ENCODE measurements at places on chromosomes 12 and 14.

GRCh38 chr12:53289891-53290290, 5.5 kb upstream of the PFDN5 start:
- DNase-seq: no peak

- DNase-seq: no peak
Measured at GRCh38 chr14:38038986-38039385, 168.7 kb upstream of the SSTR1 start.

DNA sequence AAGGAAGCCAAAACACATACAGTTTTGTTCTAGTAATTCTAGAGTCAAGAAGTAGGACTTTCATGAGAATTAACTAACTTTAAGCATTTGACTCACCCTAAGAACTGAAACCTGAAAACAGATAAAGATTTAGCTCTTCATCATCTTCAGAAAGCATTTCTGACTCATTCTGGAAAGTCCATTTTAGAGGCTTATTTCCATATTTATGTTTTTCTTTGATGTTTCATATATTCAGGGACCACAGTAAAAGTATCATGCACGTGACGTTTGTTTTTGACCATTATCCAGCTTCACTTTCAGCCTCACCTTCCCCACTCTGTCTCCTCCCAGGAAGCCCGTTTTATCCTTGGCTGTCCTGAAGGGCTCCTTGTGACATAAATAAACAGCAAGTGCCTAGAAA, 79.2 kb downstream of the MDGA2 start:
- DNase-seq: no peak

DNA sequence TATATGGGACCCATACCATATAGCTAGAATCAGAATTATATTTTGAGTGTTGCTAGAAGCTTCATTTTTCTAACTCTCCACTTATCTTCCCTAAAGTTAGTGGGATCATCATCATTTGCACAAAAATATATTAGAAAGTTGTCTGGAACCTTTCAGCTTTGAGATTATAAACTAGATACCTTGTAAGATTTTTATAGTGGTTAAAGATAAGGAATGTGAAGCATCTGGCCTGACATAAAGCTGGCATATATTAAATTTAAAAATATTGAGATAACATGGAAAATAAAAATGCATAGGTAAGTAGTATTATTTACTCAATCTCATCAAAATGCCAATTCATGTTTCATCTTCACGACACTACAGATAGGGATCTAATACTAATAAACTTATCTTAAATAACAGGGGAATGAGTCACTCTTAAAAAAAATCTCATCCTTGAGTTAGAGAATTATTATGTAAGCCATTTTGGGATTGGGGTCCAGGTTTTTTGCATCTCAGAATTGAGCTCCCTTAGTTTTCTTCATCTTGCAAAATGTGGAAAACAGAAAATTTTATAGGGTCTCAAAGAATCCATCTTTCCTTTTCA, 318.5 kb downstream of the KCNC2 start:
- no peak for DNase-seq

DNA sequence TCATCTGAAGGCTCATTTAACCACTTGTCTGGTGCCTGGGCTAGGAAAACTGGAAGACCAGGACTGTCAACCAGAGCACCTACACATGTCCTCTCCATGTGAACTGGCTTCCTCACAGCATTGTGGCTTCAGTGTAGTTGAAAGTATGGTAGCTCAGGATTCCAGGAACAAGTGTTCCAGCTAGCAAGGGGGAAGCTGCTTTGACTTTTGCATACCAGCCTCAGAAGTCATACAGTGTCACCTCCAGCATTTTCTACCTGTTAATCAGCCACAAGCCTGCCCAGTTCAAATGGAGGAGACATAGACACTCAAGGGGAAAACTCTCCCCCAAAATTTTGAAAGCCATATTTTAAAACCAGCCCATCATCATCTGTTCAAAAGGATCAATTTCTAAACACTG, 212.8 kb upstream of the CAND1 start:
- no peak for DNase-seq

- DNase-seq: peak; percentile 91
Measured at GRCh38 chr14:28130610-28131284, 635.8 kb upstream of the FOXG1 start.

GRCh38 chr12:106089935-106090334, 48.8 kb downstream of the NUAK1 start:
- no peak for DNase-seq

DNA sequence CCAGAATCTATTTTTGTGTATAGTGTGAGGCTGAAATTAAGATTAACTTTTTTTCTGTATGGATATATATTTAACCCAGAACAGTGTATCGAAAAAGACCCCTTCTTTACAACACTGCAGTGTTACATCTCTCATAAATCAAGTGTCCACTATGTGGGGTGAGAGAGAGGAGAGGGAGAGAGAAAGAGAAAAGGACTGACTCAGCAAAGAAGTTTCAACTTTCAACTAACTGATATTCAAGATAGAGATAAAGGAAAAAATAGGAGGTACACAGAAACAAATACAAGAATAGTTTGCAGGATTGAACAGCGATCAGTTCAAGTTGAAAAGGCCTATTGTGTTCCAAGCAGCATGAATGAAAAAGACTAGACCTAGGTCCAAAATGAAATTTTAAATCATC, 126.7 kb upstream of the NEDD1 start:
- DNase-seq: no peak

- DNase-seq: no peak
Measured at GRCh38 chr14:56694609-56695008, 115.0 kb downstream of the TMEM260 start.

DNA sequence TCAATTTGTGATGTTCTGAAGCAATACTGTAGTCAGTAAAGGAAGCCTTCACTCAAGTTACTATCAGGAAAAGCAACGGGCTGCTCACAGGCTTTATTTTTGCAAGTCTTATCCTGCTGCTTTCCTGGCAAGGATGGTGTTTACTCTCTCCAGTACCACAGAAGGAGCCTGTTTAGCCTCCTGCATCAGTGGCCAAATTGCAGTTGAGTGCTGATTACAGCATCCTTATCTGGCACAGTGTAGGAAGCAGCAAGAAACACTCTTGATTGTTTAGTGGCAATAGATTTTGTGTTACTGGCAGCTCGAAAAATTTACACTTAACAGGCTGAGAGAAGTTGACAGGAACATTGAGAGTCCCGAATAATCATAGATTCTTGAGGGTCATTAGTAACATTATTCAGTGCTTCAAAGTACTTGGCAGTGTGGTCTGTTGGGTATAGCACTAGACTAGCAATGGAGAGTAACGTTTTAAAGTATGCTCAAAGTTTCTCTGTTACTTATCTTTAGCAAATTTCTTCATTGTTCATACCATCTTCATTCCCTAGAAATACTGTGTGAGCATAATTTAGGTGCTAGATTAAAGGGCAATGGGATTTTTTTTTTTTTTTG, 11.7 kb downstream of the TULP3 start:
- DNase-seq: no peak

GRCh38 chr12:110794623-110795280, 52.0 kb upstream of the CCDC63 start:
- DNase-seq: no peak

- peak; percentile 65 for DNase-seq
Measured at GRCh38 chr12:108730365-108731104, 783 bp downstream of the CORO1C start.

- DNase-seq: no peak
Measured at GRCh38 chr12:66708704-66709456, 30.0 kb upstream of the GRIP1 start.

- DNase-seq: no peak
Measured at GRCh38 chr14:100988011-100988410, 84.5 kb upstream of the RTL1 start.

GRCh38 chr14:77151918-77152588, 10.5 kb upstream of the ZDHHC22 start:
- DNase-seq: peak; percentile 34

GRCh38 chr12:54159140-54159539, 29.6 kb downstream of the SMUG1 start:
- peak; percentile 87 for DNase-seq

GRCh38 chr12:230925-231671, 17.1 kb upstream of the SLC6A12 start:
- no peak for DNase-seq

All from NCI-H187 (cell line).